ENCODE measurements at places on chromosomes 7 and 10. TPM values are rescaled to one million over a fixed set of nuclear protein-coding genes. Genes with fewer than 3 reads are reported as not detected.

GRCh38 chr7:14389595-14389994, 400.1 kb upstream of the ETV1 start:
- DNase-seq, result no peak

GRCh38 chr10:126177417-126178030, 210.8 kb downstream of the ADAM12 start:
- DNase-seq, result no peak

GRCh38 chr10:87094373-87095235, at the start of the genes GLUD1 and SHLD2:
TSS of gene GLUD1 (minus strand) at chr10:87094843. CDS start at chr10:87094769, 74 bp downstream.
TSS of gene SHLD2 (plus strand) at chr10:87095206. CDS start at chr10:87151355, 56,149 bp downstream.
- DNase-seq, result peak; percentile 85

Gene AMZ1
- 0.28 TPM for total RNA-seq

Gene TBL2
- total RNA-seq, result 70.7 TPM
